ENCODE measurements at places on chromosomes 5 and 9.
A peak's percentile ranks its signal among the peaks of the same experiment; 100 is the strongest.

- no peak for DNase-seq
These were observed 405.9 kb downstream of the MLLT3 start for GRCh38 chr9:20216438-20216837.

- no peak for DNase-seq
These were observed 68.0 kb upstream of the ALDH1A1 start for GRCh38 chr9:73020877-73021276.

GRCh38 chr5:112860929-112861637, at the start of gene SRP19:
TSS of gene SRP19 (plus strand) at chr5:112861287. CDS start at chr5:112861377, 90 bp downstream.
- peak; percentile 84 for DNase-seq

DNA sequence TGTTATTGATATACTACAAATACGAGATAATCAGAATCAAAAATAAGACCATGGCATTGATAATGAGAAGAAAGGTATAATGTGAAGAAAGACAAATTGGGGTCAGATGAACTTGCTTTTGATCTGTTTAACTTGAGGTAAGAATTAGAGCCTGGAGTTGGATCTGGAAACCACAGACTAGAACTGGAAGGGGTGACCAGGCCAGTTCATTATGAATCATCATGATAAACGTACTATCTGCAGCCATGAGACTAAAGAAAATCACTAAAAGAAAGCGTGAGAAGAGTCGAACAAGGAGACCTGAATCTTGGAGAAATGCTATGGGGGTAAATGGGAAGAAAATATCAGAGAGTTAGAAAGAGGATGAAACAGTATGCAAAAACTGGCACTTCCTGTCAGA, 967.5 kb downstream of the NR2F1-AS1 start:
- DNase-seq: no peak

- DNase-seq: no peak
These were observed 4.6 kb downstream of the SIT1 start for GRCh38 chr9:35646153-35646532.

GRCh38 chr9:104075801-104076753, 18.0 kb upstream of the SMC2 start:
- DNase-seq: no peak
